ENCODE measurements at places on chromosomes 1 and 21.

GRCh38 chr1:145879775-145880174 is 5.9 kb downstream of the ANKRD35 start:
- DNase-seq, result no peak

- DNase-seq, result no peak
Measured at GRCh38 chr1:165994107-165994506, 166.7 kb downstream of the UCK2 start.

DNA sequence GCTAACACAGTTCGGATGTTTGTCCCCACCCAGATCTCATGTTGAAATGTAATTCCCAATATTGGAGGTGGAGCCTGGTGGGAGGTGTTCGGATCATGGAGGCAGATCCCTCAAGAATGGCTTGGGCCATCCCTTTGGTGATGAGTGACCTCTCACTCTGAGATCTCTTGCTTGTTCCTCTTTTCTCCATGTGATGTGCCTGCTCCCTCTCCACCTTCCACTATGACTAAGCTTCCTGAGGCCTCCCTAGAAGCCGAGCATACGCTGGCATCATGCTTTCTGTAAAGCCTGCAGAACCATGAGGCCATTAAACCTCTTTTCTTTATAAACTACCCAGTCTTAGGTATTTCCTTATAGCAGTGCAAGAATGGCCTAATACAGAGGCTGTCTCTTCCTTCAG is 8.1 kb upstream of the PLA2G5 start:
- no peak for DNase-seq

- DNase-seq, result no peak
Measured at GRCh38 chr1:233081735-233082134, 131.3 kb downstream of the NTPCR start.

- DNase-seq, result no peak
Measured at GRCh38 chr1:240909701-240910457, 297.9 kb upstream of the GREM2 start.

DNA sequence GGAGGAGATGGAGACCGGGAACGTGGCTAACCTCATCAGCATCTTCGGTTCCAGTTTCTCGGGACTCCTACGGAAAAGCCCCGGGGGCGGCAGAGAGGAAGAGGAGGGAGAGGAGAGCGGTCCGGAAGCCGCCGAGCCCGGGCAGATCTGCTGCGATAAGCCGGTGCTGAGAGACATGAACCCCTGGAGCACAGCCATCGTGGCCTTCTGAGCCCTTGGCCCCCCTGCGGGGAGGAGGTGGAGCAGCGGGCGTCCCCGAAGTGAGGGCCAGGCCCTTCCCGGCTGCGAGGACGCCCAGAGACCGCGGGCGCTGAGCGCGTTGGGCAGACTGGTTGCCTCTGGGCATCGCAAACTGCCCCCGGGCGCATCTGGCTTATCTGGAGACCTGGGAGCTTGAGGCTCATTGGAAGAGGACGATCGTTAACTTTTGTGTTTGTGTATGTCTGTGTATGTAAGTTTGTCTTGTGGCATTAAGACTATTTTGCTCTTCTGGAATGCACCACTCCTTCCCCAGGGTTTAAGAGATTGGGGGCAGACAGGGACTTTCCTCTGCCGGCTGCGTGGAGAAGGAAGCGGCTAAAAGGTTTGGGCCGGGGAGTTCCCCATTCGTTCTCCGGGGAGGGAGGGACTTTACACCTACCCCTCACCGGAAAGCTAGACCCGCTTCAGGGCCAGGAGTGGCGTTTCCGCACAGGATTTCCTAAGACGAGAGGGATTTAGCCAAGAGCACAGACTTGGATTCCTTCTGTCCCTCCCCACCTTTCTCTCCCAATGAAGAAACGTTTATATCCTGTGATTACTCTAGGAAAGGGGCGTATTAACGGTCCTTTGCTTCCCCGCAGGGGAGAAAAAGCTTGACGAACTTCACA is 1.4 kb downstream of the IER5 start:
- DNase-seq, result peak; percentile 73

- DNase-seq, result no peak
Measured at GRCh38 chr21:35368326-35368725, 319.2 kb upstream of the RUNX1 start.

GRCh38 chr1:26027716-26028489 is 6.3 kb downstream of the EXTL1 start:
- no peak for DNase-seq

- DNase-seq, result no peak
Measured at GRCh38 chr21:38258521-38259485, 2.0 kb downstream of the KCNJ15 start.

DNA sequence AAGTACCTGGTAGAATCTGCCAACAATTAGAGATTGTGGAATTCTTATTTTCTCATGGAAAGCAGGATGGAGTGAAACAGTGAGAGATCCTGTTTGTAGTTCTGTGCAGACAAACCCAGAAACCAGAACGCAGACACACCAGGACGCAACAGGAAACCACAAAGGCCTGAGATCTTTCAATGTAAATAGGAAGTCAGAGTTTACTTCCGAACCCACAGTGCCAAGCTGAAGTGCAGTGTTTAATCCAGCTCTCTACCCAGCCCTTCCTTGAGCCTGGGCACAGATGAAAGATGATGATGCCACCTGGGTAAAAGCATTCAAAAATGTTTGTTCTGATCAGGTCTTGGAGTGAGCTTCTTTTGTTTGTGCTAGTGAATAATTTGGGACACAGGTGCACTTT is 244.2 kb upstream of the HOOK1 start:
- DNase-seq, result no peak

- no peak for DNase-seq
Measured at GRCh38 chr1:59554011-59554663, 257.2 kb downstream of the FGGY start.

- no peak for DNase-seq
Measured at GRCh38 chr1:201381130-201381529, 3.6 kb upstream of the TNNT2 start.

DNA sequence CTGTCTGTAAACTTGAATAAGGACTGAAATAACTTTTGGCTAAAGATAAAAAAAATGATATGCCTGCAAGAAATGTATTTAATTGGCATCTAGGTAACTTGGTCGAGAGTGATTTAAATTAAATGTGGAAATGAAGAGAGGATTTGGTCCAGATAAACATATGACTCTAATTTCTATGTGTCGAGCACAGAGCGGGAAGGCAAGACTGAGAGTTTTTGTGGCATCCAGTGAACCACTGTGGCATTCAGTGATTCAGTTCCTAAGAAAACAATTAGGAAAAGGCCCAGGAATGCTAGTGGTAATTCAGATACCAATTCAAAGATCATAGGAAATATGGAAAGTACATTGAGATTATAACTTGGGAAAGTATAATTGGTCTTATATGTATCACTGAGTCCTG is 39.6 kb downstream of the PDE4B start:
- no peak for DNase-seq

- no peak for DNase-seq
Measured at GRCh38 chr1:52767596-52768280, 41.5 kb downstream of the ZYG11B start.

GRCh38 chr1:222034790-222035189 is 292.9 kb upstream of the DUSP10 start:
- no peak for DNase-seq

DNA sequence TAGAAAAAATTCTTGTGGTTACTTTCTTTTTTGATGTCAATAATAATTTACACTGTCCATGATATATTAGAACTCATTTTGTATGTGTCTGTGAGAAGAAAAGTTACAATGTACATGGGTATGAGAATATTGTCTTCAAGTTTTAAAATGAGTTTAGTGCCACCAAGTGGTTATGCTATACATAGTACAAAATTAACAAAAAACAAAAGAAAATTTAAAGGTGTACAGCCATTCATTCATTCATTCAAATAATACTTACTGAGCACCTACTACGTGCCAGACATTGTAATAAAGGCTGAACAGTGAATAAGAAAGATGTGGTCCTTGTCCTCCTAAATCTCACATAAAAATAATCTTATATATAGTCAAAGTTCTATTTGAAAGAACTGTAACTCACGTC is 27.7 kb downstream of the UCHL5 start:
- no peak for DNase-seq

- DNase-seq, result no peak
Measured at GRCh38 chr1:159055181-159055641, 21.4 kb downstream of the AIM2 start.

DNA sequence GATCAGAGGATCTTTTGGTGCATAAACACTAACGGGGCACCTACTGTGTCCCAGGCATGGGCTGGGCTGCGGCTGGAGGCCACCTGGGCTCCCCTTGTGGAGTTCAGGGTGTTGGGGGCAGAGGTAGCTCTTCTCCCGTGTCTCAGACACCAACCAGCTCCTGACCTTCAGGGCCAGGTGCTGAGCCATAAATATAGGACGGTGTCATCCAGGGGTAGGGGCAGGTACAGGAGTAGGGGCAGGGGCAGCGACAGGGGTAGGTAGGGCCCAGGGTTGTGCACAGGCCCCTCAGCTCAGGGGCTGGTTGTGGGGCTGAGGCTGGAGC is 18.0 kb upstream of the LRRC3 start:
- no peak for DNase-seq

DNA sequence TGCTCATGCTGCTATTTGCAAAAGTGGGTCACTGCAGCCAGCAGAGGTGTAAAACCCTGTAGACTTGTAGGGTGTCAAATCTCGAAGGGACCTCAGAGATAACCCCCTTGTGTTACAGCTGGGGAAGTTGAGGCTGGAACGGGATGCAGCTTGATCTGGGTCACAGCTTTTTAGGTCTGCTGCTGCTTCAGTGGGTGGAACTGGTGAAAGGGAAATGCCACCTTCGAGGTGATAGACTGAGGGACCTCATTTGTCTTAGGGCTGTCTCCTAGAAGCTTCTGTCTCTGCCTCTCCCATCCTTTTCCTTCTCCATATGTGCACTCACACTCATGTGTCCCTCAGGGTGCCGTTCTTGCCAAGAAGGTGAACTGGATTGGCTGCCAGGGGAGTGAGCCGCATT is 35.4 kb downstream of the QSOX1 start:
- DNase-seq, result no peak

DNA sequence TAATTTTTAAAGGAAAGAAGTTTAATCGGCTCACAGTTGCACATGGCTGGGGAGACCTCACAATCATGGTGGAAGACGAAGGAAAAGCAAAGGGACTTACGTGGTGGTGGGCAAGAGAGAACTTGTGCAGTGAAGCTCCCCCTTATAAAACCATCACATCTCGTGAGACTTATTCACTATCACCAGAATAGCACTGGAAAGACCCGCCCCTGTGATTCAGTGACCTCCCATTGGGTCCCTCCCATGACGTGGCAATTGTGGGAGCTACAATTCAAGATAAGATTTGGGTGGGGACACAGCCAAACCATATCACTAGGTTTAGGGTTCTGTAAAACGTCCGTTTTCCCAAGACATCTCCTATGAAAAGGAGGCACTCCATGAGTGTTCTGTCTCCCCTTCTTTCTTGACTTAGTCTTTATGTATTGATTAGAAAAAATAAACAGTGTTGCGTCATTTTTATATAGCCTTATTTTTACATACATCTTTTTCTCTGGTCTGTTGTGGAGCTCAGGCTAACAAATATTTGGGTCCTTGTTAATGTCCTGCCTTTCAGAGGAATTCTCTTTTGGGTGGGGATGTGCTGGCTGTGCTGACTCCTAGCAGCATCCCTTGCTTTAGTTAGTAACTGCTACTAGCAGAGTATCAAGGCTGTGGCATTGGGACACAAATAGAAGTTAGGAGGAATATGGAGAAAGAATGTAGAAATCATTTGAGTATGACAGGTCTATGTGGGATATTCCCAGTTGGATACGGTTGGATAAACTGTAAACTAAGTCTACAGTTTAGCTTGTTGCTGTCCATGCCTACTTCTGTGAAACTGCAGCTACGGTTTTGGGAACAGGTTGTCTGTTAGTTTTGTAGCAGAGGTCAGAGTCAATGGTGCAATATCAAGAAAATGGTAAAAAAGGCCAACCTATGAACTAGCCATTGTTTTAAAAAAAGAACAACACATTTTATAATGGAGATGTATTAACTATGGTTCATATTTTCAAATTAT is 23.5 kb downstream of the BACH1 start:
- no peak for DNase-seq

DNA sequence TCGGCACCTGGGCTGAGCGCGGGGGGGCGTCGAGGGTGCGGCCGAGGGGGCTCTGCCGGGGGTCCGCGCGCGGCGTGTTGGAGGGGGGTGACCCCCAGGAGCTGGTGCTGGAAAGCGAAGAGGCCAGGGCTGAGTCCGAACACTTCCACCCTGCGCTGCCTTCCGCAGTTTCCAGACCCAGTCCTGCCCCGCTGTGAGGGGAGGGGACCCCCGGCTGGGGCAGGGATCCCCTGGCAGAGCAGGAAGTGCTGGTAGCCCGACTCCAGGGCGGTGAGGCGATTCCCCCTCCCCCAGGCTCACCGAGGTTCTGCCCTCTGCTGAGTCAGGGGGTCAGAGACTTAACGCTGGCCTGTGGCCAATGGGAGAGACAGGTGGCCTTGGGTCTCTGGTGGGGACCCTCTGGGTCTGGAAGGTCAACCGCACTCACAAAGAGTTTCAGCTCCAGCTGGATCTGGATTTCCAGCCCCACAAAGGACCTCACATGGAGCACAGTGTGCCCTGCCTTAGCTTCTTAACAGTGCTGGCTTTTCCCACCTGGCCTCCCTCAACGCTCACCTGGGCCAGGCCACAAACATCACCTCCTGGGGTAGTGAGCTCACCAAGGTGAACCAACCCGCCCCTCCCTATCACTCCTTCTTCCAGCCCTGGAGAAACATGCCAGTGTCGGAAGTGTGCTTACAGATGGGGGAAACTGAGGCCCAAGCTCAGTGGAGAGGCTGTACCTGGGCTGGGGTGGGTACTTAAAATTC is 39.8 kb upstream of the SYNC start:
- no peak for DNase-seq

DNA sequence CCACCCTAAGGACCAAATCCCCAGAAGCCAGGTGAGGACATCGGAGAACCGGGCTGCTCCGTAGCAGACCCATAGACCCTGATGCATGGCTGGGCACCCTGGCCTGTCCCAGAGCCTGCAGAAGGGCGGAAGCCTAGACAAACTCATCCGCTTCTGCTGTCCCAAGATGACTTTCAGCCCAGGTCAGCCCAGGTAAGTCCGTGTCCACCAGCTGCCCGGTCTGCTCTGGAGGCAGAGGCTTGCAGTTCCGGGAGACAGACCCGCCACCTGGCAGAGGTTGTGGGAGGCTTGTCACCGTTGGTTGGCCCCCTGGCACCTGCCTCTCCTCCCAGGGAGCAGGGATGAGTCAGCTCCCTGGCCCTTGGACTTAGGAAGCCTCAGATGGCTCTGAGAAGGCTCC is 22.8 kb upstream of the POFUT2 start:
- no peak for DNase-seq
